GM23338 (cell line): ENCODE measurements at places on chromosomes 4 and X.

DNA sequence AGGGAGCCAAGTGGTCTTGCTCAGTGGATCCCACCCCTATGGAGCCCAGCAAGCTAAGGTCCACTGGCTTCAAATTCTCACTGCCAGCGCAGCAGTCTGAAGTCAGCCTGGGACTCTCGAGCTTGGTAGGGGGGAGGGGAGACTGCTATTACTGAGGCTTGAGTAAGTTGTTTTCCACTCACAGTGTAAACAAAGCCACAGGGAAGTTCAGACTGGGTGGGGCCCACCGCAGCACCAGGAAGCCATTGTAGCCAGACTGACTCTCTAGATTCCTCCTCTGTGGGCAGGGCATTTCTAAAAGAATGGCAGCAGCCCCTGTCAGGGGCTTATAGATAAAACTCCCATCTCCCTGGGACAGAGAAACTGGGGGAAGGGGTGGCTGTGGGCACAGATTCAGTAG lies 721.0 kb upstream of the NDST4 start:
- DNase-seq = no peak

DNA sequence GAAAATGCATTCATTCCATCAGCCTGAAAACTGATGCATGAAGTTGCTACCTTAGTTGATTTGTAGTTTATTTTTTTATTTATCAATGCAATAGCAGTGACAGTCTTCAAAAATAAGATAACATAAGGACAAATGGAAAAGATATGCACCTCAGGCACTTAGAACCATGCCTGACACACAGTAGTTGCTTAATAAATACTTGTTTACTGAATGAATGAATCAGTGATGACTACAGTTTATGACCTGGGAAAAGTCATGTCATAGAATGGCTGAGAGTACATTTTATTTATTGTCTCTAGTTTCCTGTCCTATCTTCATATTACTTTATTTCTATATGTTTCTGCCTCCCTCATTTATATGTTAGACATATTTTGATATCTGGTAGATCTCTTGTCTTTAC lies 171.8 kb downstream of the TLL1 start:
- no peak for DNase-seq

DNA sequence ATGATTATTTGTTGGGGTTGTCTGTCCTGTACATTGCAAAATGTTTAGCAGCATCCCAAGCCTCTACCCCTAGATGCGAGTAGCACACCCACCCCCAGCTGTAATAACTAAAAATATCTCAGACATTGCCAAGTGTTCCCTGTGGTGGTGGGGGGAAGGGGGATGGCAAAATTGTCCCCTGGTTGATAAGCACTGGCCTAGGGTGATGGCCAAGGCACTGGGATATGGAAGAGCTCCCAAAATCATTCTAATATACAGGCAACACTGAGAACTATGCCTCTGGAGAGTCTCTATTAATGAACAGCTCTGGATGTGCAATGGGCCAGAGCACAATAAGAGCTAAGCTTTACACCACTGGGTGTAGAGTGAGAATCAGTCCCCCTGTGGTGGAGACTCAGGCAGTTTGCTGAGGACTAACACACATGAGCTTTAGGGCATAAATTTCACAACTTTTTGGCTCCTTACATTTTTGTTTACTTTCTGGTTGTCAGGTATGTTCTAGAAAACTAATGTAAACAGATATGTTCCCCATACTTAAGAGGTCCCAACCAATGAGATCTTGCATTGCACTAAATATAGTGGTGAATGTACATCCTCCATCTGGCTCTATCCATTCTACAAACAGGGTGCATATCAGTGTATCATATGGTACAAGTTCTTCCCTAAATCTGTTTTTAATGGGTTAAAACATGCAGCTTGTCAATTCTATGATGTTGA lies 34.5 kb downstream of the EDNRA start:
- DNase-seq = no peak

DNA sequence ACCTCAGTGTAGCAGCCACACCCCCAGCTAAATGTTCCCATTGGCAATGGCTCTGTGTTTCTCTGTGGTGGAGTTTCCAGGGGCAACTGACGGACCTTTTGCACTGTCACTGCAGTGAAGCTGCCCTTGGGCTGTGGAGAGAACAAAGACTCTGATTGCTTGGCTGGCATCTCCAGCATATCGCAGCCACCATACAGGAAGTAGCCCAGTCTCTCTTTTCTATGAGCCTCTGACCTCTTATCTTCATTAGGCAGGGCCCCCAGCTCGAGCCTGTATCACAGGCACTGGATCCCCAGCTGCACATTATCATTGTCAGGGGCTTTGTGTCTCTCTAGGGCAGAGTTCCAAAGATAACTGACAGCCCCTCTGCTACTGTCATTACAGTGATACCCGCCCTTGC lies 483.5 kb downstream of the ARAP2 start:
- no peak for DNase-seq

- no peak for DNase-seq
These were observed 94.1 kb upstream of the BANK1 start for GRCh38 chr4:101696276-101697010.

DNA sequence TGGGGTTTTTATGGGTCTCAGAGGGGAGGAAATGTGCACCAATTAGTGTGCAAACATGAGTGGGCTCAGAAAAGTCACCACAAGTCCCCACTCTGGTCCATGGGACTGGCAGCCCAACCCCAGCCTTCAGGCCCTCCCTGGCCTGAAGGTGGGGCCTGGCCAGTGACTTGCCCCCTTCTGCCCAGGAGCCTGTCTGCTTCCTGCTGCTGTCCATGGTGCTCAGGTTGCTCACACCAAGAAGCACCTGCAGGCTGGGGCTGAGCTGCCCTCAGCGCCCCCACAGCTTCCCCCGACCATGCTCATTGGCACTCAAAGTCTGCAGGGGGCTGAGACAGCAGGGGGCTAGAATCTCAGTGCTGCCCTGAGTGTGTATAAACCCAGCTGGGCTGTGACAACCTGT lies 30.6 kb upstream of the GC start:
- peak; percentile 39 for DNase-seq

GRCh38 chrX:100677611-100678181 lies 33.7 kb downstream of the SRPX2 start:
- DNase-seq = no peak
